ENCODE measurements at places on chromosomes 3 and 15.

- no peak overlapping the region for H3K27ac ChIP-seq
- no peak for DNase-seq
- H3K4me3 ChIP-seq = no peak overlapping the region
- no peaks in the 10 kb centered on the region for H3K36me3 ChIP-seq
Observed at GRCh38 chr15:84823282-84823878, 6.2 kb downstream of the ALPK3 start.

DNA sequence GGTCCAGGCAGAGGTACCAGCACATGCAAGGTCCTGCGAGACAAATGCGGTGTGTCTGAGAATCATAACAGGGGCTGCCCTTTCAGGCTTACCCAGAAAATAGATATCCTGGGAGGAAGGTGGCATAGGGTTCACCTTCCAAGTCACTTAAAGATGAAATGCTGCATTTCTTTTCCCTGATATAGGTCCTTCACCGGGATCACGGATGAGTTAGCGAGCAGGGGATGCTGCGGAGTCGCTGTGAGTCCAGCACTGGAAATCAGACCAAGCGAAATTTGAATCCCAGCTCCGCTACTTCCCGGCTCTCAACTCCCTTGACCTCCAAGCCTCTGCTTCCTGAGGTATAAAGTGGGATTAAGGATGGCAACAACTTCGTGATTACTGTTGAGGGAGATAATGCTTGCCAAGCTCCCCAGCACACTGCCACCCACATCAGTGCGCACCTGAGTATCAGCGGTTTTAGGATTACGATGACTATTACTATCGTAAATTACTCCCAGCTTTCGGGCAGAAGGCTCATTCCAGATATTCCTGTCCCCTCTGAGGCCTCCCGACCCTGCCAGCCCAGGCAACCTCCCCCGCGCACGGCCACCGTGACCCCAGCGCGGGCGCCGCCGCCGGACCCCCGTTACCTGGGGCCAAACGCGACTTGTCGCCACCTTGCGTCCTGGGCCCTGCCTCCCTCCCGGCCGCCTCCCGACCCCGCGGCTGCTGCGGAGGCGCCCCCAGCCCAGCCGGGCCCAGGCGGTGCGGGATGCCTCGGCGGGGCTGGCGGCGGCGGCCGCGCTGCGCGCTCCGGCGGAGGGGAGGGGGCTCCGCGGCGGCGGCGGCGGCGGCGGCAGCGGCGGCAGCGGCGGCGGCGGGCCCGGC lies 589 bp upstream of the GPR27 start:
- H3K4me1 ChIP-seq = no peaks in the 10 kb centered on the region
- DNase-seq = no peak
- H3K4me3 ChIP-seq = no peak overlapping the region
- H3K27me3 ChIP-seq = no peaks in the 10 kb centered on the region
- H3K36me3 ChIP-seq = no peaks in the 10 kb centered on the region
- H3K27ac ChIP-seq = no peak overlapping the region

DNA sequence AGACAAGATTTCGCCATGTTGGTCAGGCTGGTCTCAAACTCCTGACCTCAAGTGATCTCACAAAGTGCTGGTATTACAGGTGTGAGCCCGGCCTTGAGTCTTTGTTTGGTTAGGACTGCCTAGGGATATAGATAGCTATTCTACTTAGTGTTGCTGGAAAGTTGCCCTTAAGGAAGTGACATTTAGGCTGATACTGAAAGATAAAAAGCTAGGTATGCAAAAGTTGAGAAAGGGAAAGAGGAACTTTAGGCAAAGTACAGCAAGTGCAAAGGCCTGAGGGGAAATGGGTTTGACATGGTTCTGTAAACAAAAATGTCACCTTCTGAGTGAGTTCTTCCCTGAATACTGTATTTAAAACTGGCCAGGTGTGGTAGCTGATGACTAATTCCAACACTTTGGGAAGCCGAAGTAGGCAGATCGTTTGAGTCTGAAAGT lies 111.5 kb downstream of the ZNF609 start:
- H3K4me1 ChIP-seq = peaks cover 10% of the 10 kb centered on the region
- peak overlapping the region; percentile 62 for H3K27ac ChIP-seq
- peak; percentile 48 for DNase-seq
- H3K4me3 ChIP-seq = no peak overlapping the region

GRCh38 chr3:63179862-63180522 lies 98.1 kb upstream of the SYNPR start:
- H3K36me3 ChIP-seq = no peaks in the 10 kb centered on the region
- no peaks in the 10 kb centered on the region for H3K4me1 ChIP-seq
- no peak overlapping the region for H3K27ac ChIP-seq
- DNase-seq = no peak
- H3K4me3 ChIP-seq = no peak overlapping the region

GRCh38 chr3:44130249-44130648 lies 111.4 kb upstream of the TOPAZ1 start:
- H3K36me3 ChIP-seq = no peaks in the 10 kb centered on the region
- H3K4me3 ChIP-seq = 0 out of 2 replicates have a peak overlapping the region, but pooled peaks have one; percentile 0
- peak overlapping the region; percentile 93 for H3K27ac ChIP-seq
- peak; percentile 92 for DNase-seq
- H3K4me1 ChIP-seq = peaks cover 58% of the 10 kb centered on the region

DNA sequence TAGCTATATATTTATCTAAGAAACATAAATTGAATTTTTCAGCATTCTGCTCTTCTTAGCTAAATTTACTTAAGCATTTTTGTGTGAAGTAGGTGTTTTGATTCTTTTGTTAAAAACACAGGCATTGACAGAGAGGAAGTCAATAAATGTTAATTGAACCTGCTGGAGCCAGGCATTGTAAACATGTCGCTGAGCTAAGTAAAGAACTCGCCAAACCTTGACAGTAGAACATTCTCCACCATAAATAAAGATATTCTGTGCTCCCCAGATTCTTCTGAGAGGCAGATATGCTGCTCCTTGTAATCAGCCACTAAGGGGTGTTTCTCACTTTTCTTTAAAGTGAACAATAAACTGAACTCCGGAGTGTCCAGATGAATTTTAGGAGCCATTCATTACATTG lies 38.4 kb downstream of the SYNM start:
- peaks cover 17% of the 10 kb centered on the region for H3K4me1 ChIP-seq
- H3K36me3 ChIP-seq = no peaks in the 10 kb centered on the region
- H3K27ac ChIP-seq = no peak overlapping the region
- no peak overlapping the region for H3K4me3 ChIP-seq
- H3K27me3 ChIP-seq = no peaks in the 10 kb centered on the region

DNA sequence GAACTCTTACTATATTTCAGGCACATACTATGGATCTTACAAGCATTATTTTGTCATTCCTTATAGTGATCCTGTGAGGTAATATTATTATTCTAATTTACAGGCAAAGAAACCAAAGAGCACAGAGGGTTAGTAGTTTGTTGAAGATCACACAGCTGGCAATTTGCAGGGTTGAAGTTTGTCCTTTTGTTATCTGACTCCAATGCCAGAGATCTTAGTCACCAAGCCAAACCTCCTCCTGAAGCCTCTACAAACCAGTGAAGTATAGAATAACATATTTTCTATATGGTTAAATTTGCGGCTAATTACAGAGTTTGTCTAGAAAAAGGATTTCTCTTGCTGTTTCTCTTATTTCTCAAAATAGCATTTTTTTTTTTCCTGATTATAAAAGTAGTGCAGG lies 11.2 kb downstream of the ISLR2 start:
- peaks cover 23% of the 10 kb centered on the region for H3K27me3 ChIP-seq
- no peaks in the 10 kb centered on the region for H3K36me3 ChIP-seq
- no peak for DNase-seq

DNA sequence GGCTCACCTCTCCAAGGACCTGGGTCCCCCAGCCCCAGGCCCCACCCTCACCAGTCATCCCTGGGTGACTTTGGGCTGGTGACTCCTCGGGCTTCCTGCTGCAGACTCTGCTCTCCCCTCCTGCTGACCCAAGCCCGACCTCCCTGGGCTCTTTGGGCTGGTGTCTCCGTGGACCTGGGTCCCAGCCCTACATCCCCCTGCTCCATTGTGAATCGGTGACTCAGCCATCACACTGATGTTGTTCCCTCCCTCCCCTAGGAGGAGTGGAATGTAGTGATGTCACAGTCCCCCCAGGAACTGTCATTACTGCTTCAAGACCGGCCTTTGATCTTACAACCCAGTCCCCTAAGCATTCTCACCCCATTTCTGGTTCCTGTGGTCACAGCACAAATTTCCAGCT lies 83.7 kb downstream of the ADAMTS7 start:
- no peaks in the 10 kb centered on the region for H3K27me3 ChIP-seq
- no peak overlapping the region for H3K4me3 ChIP-seq
- H3K27ac ChIP-seq = no peak overlapping the region

DNA sequence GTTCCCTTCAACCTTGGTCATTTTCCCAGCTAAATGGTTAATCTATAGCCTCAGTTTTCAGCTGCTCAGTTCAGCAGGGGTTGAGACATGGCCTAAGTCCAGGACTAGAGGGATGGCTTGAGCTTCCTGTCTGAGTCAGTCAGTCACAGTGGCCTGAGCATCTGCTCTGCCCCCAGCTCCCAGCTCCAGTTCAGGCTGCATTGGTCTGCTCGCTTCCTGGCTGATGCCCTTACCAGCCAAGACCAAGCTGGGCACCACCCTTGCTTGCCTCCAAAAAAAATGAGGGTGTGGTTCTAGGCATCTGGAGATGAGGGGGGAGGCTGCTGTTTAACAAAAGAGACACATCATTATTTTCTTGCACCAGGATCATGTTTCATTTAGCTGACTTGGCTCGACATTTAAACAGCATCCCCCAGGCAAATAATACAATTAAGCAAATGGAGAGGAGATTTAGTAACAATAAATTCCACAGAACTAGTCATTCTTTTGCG lies 70.7 kb downstream of the WNT5A start:
- no peaks in the 10 kb centered on the region for H3K27me3 ChIP-seq
- no peak overlapping the region for H3K4me3 ChIP-seq
- DNase-seq = no peak
- no peak overlapping the region for H3K27ac ChIP-seq
- H3K36me3 ChIP-seq = no peaks in the 10 kb centered on the region
- no peaks in the 10 kb centered on the region for H3K4me1 ChIP-seq

DNA sequence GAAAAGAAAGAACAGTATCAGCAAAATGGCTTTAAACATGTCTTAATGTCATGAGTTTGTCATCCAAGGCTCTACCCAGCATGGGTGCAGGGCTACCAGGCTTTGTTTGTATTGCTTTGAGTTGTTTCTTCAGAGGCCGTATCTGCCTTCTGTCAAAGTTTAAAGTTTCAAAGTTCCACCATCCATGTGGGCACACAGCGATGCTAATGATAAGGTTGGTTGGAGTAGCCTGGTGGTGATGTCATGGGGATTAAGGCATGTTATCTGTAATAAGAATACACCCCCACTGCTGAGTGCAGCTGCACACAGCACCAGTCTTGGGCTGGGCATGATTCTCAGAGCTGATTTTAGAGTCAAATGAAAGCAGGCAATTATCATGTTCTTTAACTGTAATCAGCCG lies 72.0 kb upstream of the LRTM1 start:
- no peaks in the 10 kb centered on the region for H3K27me3 ChIP-seq
- H3K27ac ChIP-seq = no peak overlapping the region
- no peak overlapping the region for H3K4me3 ChIP-seq

DNA sequence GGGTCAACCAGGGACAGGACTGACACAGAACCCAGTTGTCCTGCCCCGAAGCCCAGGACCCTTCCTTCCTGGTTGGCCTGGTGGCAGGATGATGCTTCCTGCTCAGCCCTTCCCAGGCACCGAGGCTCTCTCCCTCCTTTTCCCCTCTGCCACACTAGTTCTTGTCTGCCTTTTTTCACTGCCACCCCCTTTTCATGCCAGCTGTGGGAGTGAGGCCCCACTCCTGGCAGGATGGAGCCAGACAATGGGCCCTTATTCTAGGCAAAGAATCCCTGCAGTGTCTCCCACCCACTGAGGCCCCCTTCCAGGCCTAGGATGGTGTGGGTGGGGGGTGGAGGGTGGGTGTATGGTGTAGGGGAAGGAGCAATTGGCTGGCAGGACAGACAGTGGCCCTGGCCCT lies 1.1 kb upstream of the SCAMP5 start:
- no peak for DNase-seq
- no peaks in the 10 kb centered on the region for H3K36me3 ChIP-seq
- 0 out of 2 replicates have a peak, but pooled peaks cover 3% of the 10 kb centered on the region for H3K27me3 ChIP-seq
- H3K27ac ChIP-seq = no peak overlapping the region

- no peak overlapping the region for H3K27ac ChIP-seq
- H3K4me1 ChIP-seq = no peaks in the 10 kb centered on the region
- DNase-seq = no peak
- H3K4me3 ChIP-seq = no peak overlapping the region
Observed at GRCh38 chr3:195113048-195113447, 157.9 kb downstream of the XXYLT1 start.

- H3K27me3 ChIP-seq = no peaks in the 10 kb centered on the region
- no peak overlapping the region for H3K4me3 ChIP-seq
- H3K27ac ChIP-seq = no peak overlapping the region
- DNase-seq = no peak
- H3K4me1 ChIP-seq = no peaks in the 10 kb centered on the region
Observed at GRCh38 chr15:38228618-38229017, 24.0 kb upstream of the SPRED1 start.

DNA sequence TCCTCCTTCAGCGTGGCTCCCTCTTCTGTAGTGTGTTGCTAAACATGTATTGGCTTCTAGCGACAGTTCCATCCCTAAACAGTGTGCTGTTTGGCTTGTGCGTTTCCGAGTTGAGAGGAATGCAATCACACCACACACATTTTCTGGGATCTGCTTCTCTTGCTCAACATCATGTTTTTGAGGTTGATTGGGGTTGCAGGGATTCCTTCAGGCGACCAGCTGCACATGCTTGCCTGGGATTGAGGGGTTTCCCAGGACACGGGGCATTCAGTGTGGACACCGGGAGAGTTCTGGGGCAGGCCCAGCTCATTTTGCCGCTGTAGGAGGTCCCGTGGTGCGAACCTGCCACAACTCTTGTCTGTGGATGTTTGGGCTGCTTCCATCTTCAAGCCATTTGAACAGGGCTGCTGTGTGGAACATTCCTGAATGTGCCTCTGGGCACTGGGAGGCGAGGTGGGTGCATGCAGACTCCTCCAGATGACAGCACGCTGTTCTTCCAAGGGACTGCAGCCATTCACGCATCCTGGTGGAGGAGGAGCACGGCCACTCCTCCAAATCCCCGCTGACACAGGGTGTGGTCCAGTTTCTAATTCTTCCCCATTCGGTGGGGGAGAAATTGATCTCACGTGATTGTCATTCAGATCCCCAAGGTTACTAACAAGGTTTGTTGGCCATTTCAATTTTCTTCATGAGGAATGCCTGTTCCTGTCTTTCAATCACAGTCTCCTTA lies 82.8 kb downstream of the PLXNA1 start:
- no peak overlapping the region for H3K4me3 ChIP-seq
- no peak overlapping the region for H3K27ac ChIP-seq
- no peaks in the 10 kb centered on the region for H3K4me1 ChIP-seq

DNA sequence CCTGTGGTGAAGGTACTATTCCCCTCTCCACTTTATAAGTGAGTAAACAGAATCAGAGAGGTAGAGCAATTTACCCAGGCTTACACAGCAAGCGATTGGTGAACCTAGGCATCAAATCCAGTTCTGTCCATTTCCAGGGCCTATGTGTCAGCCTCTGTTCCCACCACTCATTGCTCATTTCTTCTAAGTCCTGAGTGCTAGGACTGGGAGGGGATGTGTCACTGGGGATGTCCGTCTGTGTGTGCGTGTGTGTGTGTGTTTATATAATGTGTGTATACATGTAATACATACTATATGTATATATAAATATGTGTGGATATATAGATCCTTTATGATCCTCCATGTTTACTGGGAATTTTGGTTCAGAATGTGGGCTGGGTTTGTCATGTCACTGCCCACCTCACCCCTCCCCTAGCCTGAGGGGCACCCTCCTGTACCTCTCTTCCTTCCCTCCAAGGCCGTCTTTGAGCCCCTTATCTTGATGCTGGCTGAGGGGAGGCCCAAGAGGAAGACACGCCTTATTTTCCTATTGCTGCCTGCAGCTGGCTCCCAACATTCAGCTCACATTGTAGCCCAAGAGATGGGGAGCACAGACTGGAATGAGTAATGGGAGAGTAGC lies 2.1 kb downstream of the TMEM43 start:
- H3K4me3 ChIP-seq = peak overlapping the region; percentile 98
- peaks cover 26% of the 10 kb centered on the region for H3K36me3 ChIP-seq
- peaks cover 28% of the 10 kb centered on the region for H3K4me1 ChIP-seq
- no peaks in the 10 kb centered on the region for H3K27me3 ChIP-seq
